Effector memory CD4-positive, alpha-beta T cell (primary cell): ENCODE measurements at places on chromosomes 5 and 9.

DNA sequence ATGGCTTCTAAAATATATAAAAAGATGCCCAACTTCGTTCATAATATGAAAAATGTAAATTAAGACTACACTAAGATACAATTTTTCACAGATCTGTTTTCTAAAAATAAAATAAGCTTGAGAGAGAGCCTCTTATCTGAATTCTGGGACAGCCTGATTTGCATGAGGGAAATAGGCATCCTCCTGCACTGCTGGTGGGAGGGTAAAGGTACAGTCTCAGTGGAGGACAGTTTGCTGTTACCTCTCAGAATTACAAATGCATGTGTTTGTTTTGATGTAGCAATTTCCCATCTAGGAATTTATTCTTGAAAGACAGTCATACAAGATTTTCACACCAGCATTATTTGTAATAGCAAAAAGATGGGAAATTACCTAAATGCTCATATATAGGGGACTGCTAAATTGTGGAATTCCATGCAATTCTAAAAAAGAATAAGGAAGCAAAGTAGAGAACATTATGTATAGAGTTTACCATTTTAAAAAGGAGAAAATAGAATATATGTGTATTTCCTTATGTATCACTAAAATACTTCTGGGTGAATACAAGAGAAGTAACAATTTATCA is 75.7 kb downstream of the ZSWIM6 start:
- no peak for DNase-seq
- no peak overlapping the region for H3K4me3 ChIP-seq
- no peak overlapping the region for H3K27ac ChIP-seq
- no peaks in the 10 kb centered on the region for H3K27me3 ChIP-seq
- H3K4me1 ChIP-seq, result peaks cover 7% of the 10 kb centered on the region

- no peaks in the 10 kb centered on the region for H3K27me3 ChIP-seq
- no peak for DNase-seq
- H3K36me3 ChIP-seq, result peaks cover 9% of the 10 kb centered on the region
- H3K27ac ChIP-seq, result no peak overlapping the region
- H3K4me1 ChIP-seq, result no peaks in the 10 kb centered on the region
These were observed 74.8 kb downstream of the SLF1 start for GRCh38 chr5:94693043-94693822.

DNA sequence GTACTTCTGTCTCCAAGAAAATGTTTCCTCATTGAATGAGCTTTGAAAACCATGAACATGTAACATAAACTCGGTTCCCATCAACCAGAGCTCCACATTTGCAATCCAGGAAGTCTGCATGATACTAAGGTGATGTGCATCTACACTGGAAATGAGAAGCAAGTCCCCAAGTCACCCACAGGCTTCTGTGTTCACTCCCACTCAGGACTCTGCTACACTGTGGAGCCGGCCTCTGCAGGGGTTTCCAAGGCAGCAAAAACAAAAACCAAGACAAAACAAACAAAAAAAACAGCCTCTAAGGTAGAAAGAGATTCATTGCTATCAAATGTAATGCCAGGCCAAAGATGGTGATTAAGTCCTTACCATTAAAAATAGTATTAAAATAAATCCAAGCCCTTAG is 593.7 kb downstream of the IRX1 start:
- H3K27me3 ChIP-seq, result no peaks in the 10 kb centered on the region
- H3K4me3 ChIP-seq, result no peak overlapping the region
- H3K4me1 ChIP-seq, result no peaks in the 10 kb centered on the region
- no peak overlapping the region for H3K27ac ChIP-seq
- no peaks in the 10 kb centered on the region for H3K36me3 ChIP-seq
- DNase-seq, result no peak

DNA sequence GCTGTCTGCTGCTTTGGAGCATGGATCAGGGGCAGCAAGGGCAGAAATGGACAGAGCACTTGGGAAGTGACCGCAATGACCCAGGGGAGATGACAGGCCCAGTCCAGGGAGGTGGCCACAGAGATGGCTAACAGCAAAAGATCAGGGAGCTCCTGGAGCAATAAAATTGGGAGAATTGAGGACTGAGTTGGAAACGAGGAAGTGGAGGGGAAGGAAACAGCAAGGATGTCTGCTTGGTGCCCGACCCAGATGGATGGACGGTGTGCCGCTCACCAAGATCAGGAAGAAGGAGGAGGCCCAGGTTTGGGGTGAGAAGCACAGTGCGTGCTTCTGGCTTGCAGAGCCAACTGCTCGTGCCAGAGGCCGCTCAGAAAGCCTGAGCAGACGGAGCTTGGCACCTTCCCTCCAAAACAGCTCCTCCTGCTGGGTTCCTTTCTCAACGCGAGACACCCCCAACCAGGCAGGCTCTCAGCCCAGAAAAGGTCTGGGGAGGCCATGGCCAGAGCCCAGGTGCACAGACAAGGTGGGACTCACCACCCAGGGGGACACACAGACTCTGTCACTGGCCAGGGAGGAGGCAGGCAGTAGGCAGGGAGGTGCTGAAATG is 1.7 kb upstream of the SLC34A1 start:
- H3K27ac ChIP-seq, result no peak overlapping the region
- no peaks in the 10 kb centered on the region for H3K36me3 ChIP-seq
- H3K4me3 ChIP-seq, result no peak overlapping the region
- no peak for DNase-seq
- peaks cover 17% of the 10 kb centered on the region for H3K4me1 ChIP-seq

- no peaks in the 10 kb centered on the region for H3K36me3 ChIP-seq
- no peaks in the 10 kb centered on the region for H3K4me1 ChIP-seq
- no peak overlapping the region for H3K27ac ChIP-seq
- no peak for DNase-seq
- no peaks in the 10 kb centered on the region for H3K27me3 ChIP-seq
These were observed 192.9 kb downstream of the SLF1 start for GRCh38 chr5:94811331-94811730.

- H3K4me1 ChIP-seq, result peaks cover 53% of the 10 kb centered on the region
- DNase-seq, result no peak
- H3K36me3 ChIP-seq, result no peaks in the 10 kb centered on the region
These were observed 353 bp upstream of the PAX5 start for GRCh38 chr9:37034305-37034937.

DNA sequence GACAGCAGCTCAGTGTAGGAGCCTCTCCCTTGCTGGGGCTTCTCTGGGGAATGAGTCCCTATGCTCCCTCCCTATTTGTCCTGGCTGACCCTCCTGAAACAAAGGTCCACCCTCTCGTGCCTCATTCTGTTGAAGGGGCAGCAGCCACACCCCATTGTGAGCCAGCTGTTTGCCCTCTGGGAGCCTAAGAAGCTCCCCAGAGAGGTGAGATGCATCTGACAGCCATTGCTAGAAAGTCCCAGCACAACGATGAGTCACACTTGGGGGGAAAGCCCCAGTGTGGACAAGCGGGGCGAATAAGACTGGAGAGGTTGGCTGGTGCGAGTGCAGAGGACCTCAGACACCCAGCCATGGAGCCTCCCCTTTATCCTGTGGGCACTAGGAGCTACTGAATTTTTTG is 101.4 kb downstream of the PPARGC1B start:
- no peaks in the 10 kb centered on the region for H3K36me3 ChIP-seq
- H3K27ac ChIP-seq, result no peak overlapping the region
- no peaks in the 10 kb centered on the region for H3K4me1 ChIP-seq
- no peak for DNase-seq
- no peaks in the 10 kb centered on the region for H3K27me3 ChIP-seq

- no peak overlapping the region for H3K4me3 ChIP-seq
- H3K27ac ChIP-seq, result no peak overlapping the region
- no peaks in the 10 kb centered on the region for H3K4me1 ChIP-seq
- no peaks in the 10 kb centered on the region for H3K36me3 ChIP-seq
- no peak for DNase-seq
These were observed 57.7 kb upstream of the FUBP3 start for GRCh38 chr9:130521715-130522114.

- no peaks in the 10 kb centered on the region for H3K27me3 ChIP-seq
- H3K36me3 ChIP-seq, result no peaks in the 10 kb centered on the region
- no peak overlapping the region for H3K27ac ChIP-seq
- H3K4me3 ChIP-seq, result no peak overlapping the region
- DNase-seq, result no peak
- no peaks in the 10 kb centered on the region for H3K4me1 ChIP-seq
These were observed 278.7 kb downstream of the DENND1A start for GRCh38 chr9:123651273-123651672.

DNA sequence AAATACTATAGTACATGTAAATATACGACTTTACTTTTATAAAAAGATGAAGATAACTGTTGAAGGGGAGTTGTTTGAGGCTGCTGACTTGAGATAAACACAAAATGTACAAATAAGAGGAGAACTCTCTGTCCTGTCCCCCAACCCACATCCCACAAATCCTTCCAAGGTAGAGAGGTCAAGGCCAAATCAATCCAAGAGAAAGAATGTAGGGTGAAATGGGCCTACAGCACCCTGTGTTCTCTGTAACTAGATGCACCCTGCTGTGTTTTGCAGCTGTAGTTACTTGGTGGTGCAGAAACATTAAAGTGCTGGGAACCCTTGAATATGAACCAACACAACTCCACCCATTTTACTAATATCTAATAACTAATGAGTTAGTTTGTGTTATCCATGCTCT is 2.0 kb upstream of the LHFPL2 start:
- no peak overlapping the region for H3K27ac ChIP-seq
- H3K27me3 ChIP-seq, result peaks cover 2% of the 10 kb centered on the region
- no peak overlapping the region for H3K4me3 ChIP-seq
- no peaks in the 10 kb centered on the region for H3K36me3 ChIP-seq
- DNase-seq, result no peak
- peaks cover 9% of the 10 kb centered on the region for H3K4me1 ChIP-seq

DNA sequence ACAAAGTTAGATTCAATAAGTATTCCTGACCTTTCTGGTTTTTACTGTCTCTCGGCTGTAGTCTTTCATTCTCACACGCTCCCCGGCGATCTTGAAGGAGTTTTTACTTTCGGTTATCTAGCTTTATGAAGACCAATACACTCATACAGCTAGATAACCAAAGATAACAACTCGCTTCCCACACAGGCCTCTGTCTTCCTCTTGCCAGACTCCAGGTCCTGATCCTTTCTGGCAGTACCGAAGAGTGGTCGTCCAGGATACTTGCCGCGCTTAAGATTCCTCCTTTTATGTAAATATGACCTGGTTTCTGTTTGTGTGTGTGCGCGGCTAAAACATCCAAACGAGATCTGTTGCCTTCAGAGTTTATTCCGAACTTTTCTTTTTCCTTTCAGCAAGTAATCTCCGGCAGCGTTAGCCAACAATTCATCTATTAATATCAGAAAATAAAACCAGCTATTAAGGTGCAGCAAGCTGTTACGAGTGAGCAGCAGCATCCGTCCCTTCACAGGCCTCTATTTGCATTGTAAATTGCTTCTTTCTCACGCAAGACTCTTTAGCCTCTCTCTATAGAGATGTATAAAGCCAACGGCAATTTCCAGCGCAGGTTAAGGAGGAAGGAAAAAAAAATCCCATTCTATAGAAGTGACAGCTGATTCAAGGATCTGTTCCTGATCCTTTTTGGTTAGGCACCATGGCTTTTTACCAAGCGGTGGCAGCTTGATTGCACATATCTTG is 216.1 kb downstream of the MEF2C start:
- no peaks in the 10 kb centered on the region for H3K36me3 ChIP-seq
- H3K27me3 ChIP-seq, result peaks cover 45% of the 10 kb centered on the region
- DNase-seq, result no peak
- peak overlapping the region; percentile 58 for H3K4me3 ChIP-seq
- no peak overlapping the region for H3K27ac ChIP-seq

DNA sequence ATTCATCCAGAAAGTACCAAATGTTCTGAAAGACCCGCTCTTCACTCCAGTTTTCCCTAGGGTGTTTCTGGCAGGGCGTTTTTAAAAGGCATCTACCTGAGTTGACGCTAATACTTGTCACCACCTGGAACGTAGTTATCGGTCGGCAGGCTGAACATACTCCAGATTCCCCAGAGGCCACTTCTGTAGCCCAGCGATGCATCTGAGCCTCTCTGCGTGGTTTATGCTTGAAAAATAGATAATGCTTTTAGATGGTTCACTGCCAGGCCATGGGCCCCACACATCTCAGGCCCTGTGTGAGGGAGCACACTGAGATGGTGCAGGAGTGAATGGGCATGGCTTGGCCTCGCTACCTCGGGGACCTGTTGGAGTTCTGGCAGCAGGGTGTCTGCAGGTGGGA is 33.0 kb upstream of the NCS1 start:
- peaks cover 8% of the 10 kb centered on the region for H3K36me3 ChIP-seq
- H3K4me3 ChIP-seq, result no peak overlapping the region
- H3K27me3 ChIP-seq, result peaks cover 6% of the 10 kb centered on the region
- no peak overlapping the region for H3K27ac ChIP-seq
- no peaks in the 10 kb centered on the region for H3K4me1 ChIP-seq

DNA sequence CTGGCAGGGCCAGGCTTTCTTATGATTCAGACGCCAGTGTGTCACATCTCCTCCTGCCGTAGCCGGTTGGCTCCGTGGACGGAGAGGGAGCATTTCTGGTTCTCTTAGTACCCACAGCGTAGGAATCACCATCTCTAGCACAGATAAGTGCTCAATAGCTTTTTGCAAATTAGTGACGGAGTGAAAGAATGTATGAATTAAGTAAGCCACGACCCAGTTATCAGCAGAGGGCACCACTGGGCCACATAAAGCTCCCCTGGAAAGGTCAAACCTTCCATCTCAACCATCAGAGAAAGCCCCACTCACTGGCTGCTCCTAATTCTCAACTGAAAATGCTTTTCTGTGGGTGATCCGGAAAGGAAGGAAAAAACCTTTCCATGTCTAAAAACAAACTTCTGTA is 317.0 kb upstream of the ADCY2 start:
- H3K4me3 ChIP-seq, result no peak overlapping the region
- no peaks in the 10 kb centered on the region for H3K27me3 ChIP-seq
- H3K36me3 ChIP-seq, result no peaks in the 10 kb centered on the region
- H3K4me1 ChIP-seq, result no peaks in the 10 kb centered on the region
- H3K27ac ChIP-seq, result no peak overlapping the region
- DNase-seq, result no peak

- H3K4me1 ChIP-seq, result no peaks in the 10 kb centered on the region
- H3K27ac ChIP-seq, result no peak overlapping the region
- H3K27me3 ChIP-seq, result no peaks in the 10 kb centered on the region
- H3K4me3 ChIP-seq, result no peak overlapping the region
- no peaks in the 10 kb centered on the region for H3K36me3 ChIP-seq
- DNase-seq, result no peak
These were observed 21.9 kb upstream of the BOD1 start for GRCh38 chr5:173638126-173639040.

DNA sequence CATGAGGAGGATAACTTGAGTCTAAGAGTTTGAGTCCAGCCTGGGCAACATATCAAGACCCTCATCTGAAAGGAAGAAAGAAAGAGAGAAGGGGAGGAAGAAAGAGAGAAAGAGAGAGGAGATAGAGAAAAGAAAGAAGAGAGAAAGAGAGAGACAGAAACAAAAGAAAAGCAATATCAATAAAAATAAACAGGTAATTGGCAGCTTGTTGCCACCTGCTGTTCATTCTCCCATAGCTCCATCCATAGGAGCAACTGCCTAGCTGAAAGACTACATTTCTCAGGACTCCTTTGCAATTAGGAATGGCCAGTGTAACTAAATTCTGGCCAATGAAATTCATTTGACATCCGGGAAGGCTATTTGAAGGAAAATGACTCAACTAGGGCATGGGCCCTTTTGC is 4.6 kb upstream of the TTC39B start:
- DNase-seq, result no peak
- no peak overlapping the region for H3K27ac ChIP-seq
- no peak overlapping the region for H3K4me3 ChIP-seq
- peaks cover 6% of the 10 kb centered on the region for H3K4me1 ChIP-seq

- no peaks in the 10 kb centered on the region for H3K27me3 ChIP-seq
- H3K36me3 ChIP-seq, result no peaks in the 10 kb centered on the region
- no peaks in the 10 kb centered on the region for H3K4me1 ChIP-seq
These were observed 140.7 kb downstream of the ADAMTS2 start for GRCh38 chr5:179204572-179204971.

GRCh38 chr5:160263326-160263855 is 34.1 kb downstream of the FABP6 start:
- no peaks in the 10 kb centered on the region for H3K4me1 ChIP-seq
- H3K27me3 ChIP-seq, result no peaks in the 10 kb centered on the region
- H3K4me3 ChIP-seq, result no peak overlapping the region
- no peak overlapping the region for H3K27ac ChIP-seq
